PC-3 (cell line): ENCODE measurements at places on chromosomes 12 and 14.
A peak's percentile ranks its signal among the peaks of the same experiment; 100 is the strongest.

DNA sequence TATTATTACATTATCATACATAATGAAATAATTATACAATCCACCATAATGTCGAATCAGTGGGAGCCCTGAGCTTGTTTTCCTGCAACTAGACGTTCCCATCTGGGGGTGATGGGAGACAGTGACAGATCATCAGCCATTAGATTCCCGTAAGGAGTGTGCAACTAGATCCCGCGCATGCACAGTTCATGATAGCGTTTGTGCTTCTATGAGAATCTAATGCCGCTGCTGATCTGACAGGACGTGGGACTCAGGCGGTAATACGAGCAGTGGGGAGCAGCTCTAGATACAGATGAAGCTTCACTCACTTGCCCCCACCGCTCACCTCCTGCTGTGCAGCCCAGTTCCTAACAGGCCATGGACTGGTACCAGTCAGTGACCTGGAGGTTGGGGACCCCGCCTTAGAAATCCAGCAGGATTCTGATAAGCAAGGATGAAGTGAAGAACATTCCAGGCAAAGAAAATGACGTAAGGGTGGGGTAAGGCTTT lies 204.6 kb downstream of the ETV6 start:
- DNase-seq = no peak

- DNase-seq = peak; percentile 84
These were observed 28.5 kb downstream of the TMCC3 start for GRCh38 chr12:94621662-94622359.

- no peak for DNase-seq
These were observed 55.8 kb downstream of the GALNT4 start for GRCh38 chr12:89468648-89469326.

DNA sequence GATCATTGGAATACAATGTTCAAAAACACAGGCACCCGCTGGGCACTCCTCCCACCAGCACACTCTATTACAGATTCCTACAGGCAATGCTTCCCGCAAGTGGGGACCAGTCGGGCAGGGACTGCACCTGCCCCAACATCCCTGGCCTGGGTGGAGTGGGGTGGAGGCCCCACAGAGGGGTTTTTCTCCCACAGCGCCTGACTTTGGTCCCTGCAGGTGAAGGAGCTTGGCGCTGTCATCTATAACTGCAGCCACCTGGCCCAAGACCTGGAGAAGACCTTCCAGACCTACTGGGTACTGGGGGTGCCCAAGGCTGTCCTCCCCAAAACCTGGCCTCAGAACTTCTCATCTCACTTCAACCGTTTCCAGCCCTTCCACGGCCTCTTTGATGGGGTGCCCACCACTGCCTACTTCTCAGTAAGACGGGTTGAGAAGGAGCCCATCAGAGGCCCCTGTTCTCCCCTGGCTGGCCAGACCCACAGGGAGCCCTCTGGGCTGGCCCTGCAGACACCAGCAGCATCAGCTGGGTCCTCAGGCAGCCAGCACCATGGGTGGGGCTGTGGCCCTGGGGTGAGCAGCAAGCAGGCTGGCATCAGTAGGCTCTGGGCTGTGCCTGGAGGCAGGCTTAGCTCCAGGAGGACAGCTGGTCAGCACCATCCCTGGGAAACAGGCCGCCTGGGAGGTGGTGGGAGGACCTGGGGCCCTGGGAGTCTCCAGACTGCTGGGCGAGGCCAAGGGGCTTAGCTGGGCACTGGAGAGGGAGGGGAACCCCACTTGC lies 6.0 kb downstream of the PLD4 start:
- DNase-seq = no peak

- DNase-seq = no peak
These were observed 594.4 kb downstream of the FLRT2 start for GRCh38 chr14:86124328-86124727.

DNA sequence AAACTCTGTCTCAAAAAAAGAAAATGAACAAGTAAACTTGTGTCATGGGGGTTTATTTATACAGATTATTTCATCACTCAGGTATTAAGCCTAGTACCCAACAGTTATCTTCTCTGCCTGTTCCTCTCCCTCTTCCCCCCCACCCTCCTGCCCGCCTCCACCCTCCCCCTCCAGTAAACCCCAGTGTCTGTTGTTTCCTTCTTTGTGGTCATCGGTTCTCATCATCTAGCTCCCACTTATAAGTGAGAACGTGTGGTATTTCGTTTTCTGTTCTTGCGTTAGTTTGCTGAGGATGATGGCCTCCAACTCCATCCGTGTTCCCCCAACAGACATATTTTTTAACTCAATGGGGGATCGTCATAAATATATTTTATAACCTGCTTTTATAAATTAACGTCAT lies 12.3 kb downstream of the IL31 start:
- DNase-seq = no peak
